ENCODE measurements at places on chromosomes 13 and 19.

GRCh38 chr19:10407096-10407495, 3.8 kb upstream of the CDC37 start:
- DNase-seq, result no peak

DNA sequence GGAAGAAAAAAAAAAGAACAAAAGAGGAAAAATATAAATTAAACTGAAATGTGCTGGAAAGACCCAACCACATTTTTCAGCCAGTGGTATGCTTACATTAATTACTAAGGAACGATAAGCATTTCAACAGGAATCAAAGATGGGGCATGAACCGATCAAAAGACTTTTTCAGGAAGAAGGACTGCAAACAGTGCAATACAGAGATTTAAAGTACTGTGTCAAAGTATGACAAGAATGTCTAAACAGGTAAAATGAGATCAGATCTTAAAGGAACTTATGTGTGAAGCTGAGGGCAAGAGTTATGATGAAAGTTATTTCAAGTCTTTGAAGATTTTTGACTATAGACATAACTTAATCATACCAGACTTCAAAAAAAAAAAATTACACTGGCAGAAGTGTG, 1761.8 kb downstream of the SLITRK5 start:
- DNase-seq, result no peak

DNA sequence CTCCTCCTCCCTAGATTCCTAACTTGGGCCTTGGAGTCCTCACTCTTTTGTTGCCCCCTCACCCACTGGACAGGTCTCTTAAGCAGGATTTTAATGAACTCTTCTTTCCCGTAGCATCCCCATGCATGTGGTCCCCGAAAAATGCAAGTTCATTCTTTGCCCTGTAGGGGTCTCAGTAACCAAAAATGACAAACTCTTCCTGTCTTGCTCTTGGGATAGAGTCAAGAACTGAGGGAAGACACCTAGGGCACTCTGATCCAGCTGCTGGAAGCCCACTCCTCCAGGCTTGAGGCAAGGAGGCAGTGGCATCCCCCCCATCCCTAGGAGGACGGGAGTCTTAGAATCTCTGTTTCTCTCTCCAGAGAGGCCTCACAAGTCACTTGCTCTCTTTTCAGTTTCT, 987.0 kb downstream of the DIAPH3 start:
- DNase-seq, result no peak

- DNase-seq, result no peak
Measured at GRCh38 chr13:78608252-78608687, 4.9 kb upstream of the POU4F1 start.

- DNase-seq, result no peak
Measured at GRCh38 chr19:17214508-17215126, 540 bp upstream of the USE1 start.

DNA sequence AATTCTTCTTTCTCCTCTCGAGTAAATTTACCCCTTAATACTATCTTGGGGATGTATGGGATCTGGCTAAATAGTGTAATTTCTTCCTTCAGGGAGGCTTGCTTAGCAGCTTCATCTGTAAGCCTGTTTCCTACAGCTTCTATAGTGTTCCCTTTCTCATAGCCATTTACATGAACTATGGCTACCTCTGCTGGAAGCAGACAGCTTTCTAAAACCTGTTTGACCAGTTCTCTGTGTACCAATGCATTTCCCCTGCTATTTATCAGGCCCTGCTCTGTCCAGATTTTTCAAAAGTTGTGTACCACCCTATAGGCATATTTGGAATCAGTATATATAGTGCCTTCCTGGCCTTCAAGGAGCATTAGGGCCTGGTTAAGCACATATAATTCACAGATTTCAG, 113.6 kb upstream of the PCDH9 start:
- no peak for DNase-seq

DNA sequence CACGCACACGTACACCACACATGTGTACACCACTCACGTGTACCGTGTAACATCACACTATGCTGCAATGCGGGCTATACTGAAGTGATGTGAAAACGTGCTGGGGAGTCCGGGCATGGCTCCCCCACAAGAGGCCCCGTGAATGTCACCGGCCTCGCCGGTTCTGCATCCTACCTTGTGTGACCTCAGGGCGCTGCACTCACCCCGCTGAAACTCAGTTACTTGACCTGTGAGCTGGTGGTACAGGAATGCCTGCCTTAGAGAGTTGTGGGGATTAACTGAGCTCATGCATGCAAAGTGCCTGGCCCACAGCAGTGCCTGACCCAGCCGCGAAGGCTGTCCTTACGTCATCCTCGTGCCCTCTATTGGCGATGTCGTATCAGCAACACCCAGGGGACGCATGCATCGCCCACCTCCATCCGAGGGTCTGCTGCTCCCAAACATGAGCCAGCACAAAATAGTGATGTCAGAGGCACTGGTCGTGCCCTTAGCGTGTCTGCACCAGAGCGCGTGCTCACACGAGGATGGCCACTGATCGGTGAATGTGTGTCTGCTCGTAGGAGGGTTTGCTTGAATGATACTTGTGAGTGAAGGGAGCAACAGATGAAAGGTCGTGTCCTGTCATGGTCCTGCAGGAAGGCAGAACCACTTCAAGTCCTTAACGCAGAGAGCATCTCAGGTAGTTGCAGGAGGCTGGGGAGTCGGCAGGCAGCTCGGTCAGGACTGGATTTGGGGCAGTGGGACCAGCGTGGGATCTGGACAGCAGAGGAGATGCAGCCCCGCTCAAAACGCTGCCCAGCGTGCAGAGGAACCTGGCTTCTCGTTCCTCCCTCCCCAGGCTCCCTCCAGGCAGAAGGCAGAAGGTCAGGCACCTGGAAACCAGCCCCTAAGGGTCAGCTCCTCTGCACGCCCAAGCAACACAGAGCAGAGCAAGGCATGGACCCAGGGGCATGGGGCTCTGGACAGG, 126.2 kb upstream of the SPACA7 start:
- DNase-seq, result no peak

DNA sequence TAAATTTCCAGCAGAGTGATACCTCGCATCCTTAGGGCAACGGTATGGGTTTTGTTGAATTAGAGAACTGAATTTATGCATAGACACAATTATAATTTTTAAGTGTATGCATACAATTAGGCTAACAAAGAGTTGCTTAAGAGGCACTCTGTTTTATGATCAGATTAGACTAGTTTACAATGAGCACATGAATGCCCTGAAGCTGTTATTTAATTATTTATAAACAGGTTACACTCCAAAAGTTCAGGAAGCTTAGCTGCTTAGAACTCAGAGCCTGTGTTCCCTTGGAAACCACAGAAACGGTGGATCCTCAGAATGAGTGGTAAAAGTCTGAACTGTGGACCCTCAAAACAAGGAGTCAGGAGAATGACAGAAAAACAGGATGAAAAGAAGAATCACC, 72.5 kb upstream of the FBXL3 start:
- no peak for DNase-seq

GRCh38 chr13:83987394-83987793, 105.1 kb upstream of the SLITRK1 start:
- no peak for DNase-seq

DNA sequence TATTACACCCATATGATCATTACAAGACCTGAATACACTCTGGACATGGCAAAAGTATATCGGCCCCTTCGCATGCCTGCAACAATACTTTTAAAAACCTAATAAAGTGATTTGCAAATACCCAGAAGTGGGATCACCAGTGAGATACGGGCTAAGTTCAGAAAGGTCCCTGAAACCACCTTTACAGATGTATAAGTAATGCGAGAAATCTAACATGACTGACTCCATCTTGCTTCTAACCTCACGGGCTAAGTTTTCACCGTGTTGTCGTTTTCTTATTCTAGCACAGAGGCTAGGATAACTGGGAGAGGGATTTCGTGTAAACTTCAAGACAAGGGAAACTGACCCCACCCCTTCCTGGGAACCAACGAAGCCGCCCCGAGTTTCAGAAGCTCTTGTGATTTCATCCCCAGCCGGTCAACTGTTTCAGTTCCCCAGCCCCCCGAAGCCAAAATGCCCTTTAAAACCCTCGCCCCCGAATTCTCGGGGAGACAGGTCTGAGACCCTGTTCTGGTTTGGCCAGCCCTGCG, 703 bp downstream of the NEK3 start:
- DNase-seq, result no peak

DNA sequence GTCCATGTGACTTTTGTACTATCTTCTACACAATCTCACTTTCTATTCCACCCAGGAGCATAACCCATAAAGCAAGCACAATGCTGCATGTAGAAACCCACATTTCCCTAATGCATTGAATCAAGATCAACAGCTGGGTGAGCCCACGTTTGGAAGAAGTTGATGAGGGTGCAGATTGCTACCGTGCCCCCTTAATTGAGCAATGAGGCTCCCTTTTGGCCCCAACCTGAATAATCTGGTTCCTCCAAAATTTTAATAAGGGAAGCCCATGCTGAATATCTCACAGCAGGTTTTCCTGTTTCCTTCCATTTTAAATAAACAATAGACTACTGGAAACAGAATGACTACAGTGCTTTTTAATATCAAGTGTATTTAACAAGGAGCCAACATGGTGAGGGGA, 403.6 kb upstream of the SGCG start:
- DNase-seq, result no peak

- no peak for DNase-seq
Measured at GRCh38 chr13:102333320-102334198, 68.3 kb downstream of the FGF14 start.
